ENCODE measurements at places on chromosomes 16 and 17.

GRCh38 chr17:21689604-21690003 is 2.7 kb upstream of the KCNJ18 start:
- peak; percentile 75 for DNase-seq

DNA sequence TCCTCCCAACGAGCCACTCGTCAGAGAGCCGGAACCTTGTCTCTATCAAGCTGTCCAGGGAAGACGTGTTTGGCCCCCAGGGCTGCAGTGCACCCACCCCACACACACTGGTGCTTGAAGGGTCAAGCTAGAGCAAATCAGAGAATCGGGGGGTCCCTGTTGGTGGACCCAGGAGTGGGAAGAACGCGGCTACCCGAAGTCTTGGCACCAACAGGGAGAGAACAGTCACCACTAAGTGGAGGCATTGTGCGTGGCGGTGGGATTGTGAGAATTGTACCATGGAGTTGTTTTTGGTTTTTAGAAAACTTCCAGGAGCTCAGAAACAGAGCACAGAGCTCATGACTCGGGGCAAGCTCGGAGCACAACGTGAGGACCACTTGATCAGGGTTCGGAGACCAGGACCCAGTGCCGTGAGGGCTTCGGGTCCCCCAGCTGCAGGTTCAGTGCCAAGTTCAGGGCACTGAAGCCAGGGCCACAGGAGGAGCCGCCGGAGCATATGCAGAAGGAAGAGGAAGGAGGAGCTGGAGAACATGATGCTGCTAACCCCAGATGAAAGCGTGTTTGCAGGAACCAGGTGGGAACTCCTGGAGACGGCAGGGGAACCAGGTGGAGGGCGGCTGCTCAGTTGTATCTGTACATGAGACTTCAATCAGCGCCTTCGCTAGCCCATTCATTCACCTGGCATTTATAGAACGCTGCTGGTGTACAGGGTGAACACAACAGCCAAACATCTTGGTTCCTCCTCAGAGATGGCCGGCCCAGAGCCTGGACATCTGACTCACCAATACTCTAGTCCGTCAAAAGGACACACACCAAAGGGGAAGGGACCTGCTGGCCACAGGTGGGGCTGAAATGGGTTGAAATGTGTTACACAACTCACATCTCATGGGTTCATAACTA is 42.8 kb downstream of the METRNL start:
- DNase-seq, result no peak

GRCh38 chr16:63488955-63489354 is 1452.7 kb upstream of the CDH8 start:
- no peak for DNase-seq

GRCh38 chr17:18191967-18192366 is 8.3 kb downstream of the ALKBH5 start:
- no peak for DNase-seq

DNA sequence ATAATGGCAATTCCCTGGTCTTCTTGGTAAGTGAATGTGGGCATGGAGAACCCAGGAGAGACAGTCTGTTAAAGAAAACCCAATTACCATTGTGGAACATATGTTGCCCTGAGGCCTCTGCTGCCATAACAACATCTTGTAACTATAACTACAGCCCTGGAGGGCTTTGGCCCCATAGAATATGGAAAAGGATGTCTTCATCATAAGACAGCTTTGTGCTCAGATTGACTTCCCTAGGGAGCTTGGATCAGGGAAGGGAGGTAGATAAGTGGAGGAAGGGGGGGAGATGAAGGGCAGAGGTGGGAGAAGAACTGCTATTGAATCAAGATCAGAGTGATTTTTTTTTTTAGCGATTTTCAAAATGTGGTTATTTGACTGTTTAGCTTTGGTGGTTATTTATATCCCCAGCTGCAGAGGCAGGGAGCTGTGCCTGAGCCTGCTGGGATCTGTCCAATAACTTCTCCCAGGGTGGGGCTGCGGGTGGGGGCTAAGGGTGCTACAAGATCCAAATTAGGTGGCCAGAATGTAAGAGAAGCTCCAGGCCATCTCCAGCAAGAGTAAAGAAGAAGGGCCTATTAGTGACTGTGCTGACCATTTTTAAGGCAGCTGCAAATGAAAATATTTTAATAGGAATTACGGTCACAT is 5.3 kb upstream of the KAT7 start:
- no peak for DNase-seq

Measured in SW 1271 (cell line).